ENCODE measurements at places on chromosomes 12 and 14.

DNA sequence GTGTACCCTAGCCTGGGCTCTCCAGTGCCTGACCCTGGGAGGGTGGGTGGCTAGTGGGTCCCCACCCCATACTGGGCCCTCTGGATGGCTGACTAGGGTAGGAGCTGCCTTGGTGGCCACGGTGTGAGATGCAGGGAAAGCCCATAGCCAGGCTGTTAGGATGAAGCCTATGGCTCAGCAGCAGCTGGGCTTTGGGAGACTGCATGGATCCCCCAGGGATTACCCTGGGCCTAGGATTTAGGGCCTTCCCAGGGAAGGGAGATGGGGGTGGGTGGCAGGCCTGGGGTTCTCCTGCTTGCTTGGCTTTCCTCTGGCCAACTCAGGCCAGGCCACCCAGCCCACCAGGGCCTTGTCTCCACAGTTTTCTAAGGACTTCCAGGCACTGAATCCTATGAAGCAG lies 6.3 kb downstream of the GSTZ1 start:
- no peak for DNase-seq

- DNase-seq, result no peak
Measured at GRCh38 chr14:61841145-61841544, 78.9 kb downstream of the SNAPC1 start.

- no peak for DNase-seq
Measured at GRCh38 chr12:116773276-116773731, 35.2 kb downstream of the RNFT2 start.

DNA sequence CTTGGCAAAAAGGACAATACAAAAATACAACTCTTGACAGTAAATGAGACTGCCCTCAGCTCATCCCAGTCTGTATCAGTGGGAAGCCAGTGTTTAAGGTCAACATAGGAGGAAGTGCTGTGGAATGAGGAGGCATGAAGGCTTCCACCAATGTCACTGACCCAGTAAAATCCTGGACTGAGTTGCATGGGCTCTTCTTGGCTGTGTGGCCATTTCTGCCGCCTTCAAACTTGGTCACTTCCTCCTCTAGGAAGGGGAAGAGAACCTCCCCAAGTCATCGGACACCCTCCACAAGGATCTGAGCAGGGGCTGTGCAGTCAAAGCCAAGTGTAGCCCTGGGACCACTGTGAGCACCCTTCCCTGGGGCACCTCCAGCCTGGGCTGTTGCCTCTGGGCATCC lies 11.9 kb downstream of the GPR68 start:
- no peak for DNase-seq

DNA sequence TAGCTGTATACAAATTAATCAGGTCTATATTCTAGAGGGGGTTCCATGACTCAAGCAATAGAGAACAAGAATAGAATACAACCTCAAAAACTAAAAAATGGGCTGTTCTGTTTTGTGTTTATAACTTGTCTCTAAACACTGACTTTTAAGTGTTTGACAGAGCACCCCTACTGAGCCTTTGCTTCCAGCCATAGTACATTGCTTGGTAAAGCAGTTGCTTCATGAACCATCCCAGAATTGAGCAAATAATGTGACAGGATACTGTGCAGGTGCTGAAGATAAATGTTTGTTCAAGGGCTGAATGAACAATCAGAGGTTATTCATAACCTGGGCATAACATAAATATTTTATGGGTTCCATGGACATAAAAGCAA lies 11.5 kb downstream of the SPTSSA start:
- no peak for DNase-seq

DNA sequence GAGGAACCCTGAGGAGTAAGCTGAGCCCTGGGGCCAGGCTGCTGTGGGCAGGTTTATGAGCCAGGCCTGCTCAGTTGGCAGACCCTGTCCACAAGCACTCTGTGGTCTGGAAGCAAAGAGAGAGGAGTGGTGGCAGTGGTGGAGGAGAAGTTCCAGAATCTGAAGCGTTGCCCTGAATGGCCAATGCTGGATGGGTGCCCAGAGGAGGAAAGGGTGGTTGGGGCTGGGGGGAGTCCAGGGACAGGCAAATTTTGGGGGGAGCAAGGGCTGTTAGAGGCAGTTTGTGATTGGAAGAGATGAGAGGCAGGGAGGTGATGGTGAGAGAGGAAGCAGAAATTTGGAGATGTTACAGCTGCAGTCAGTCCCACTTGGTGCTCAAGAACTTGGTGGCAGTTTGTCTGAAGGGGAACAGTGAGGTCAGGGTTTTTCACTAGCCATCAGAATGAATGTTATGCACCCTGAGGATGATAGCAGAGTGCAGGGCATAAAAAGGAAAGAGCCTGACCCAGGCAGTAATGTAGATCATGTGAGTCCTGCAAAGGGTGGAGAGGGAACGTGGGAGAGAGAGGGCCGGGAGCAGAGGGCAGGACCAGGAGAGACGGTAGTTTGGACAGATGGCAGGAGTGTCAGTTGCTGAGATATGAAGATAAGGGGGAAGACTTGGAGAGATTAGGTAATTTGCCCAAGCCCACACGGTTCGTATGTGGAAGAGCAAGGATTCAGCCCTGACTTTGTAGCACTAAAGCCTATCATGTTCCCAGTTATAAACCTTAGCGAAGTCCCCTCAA lies 51.2 kb downstream of the GALNT8 start:
- DNase-seq, result no peak

DNA sequence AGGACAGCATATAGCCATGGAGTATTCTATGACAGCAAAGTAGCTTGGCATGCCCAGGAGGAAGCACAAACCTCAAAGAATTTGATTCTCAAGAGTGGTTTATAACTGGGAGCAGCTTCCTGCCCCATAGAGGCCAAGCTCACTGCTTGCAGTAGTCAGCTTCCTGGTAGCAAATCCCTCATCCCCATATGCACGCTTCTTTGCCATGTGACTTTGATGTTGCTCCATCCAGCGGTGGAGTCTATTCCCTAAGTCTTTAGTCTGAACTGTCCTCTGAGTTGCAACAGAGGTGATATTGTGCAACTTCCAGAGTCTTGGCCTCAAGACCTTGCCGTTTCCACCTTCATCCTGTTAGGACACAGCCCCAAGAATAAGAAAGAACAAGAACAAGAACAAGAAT lies 996.8 kb upstream of the TMEM132C start:
- no peak for DNase-seq
